ENCODE measurements at places on chromosomes 13 and 19.

DNA sequence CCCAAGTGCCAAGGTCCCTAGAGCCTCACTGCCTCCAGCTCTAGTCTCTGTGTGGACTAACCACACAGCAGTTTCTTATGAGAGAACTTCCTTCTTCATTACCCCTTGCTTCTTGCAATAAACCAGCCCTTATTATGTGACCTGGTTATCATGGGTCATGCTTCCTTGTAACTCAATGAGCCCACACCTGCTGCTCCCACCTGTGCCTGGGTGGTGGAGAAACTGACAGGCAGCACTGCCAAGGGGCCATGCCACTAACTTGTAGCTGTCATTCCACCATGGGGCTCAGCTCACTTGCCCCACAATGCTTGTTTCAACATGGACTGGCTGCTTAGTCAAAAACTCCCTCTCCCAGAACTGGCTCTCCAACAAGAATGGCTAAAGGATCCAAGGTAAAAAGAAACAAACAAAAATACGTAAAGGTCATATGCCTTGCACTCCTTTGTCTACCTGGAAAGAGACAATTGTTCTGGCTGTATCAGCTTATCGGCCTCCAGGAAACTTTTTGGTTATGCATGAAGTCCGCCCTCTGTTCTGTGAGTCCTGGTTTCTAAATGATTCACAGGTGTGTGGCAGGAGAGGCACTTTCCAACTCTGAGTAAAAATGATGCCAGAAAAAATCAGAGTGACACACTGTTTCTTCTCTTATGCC is 446.4 kb downstream of the COG6 start:
- no peak for DNase-seq

DNA sequence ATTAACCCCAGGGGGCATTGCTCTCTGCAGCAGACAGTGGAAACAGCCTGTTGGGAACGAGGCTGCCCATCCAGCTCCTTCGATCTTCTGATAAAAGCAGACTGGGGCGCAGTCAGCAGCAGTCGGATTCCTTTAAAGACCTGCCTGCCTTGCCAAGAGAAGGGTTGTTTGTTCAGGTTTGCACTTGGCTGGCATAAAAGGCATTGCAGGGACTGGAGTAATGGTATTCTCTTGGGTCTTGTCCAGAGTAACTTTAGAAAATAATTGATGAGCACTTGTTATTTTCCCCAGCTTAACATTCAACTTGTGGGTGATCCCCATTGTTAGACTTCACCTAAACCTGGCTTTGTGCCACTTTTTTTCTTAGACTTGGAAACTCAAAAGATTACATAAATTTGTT is 67.3 kb upstream of the SLC10A2 start:
- no peak for DNase-seq

DNA sequence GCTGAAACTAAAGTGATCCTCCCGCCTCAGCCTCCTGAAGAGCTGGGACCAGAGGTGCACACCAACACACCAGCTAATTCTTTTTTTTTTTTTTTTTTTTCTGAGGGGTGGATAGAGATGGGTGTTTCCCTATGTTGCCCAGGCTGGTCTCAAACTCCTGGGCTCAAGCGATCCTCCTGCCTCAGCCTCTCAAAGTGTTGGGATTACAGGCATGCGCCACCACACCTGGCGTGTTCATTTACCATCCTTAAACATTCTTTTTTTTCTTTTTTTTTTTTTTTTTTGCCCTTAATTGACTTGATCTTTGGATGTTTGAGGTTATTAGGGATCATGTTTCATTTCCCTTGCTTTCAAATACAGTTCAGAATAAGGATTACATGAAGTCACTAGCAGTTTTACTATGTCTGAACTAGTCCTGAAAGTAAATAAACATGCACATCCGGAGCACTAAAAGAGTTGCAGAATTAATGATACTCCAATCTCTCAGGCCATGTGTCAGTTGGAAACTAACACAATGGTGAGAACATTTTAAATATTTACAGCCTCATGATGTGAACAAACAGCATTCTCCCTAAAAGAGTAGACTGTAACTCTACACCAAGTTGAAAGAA is 10.2 kb downstream of the UTP14C start:
- no peak for DNase-seq

DNA sequence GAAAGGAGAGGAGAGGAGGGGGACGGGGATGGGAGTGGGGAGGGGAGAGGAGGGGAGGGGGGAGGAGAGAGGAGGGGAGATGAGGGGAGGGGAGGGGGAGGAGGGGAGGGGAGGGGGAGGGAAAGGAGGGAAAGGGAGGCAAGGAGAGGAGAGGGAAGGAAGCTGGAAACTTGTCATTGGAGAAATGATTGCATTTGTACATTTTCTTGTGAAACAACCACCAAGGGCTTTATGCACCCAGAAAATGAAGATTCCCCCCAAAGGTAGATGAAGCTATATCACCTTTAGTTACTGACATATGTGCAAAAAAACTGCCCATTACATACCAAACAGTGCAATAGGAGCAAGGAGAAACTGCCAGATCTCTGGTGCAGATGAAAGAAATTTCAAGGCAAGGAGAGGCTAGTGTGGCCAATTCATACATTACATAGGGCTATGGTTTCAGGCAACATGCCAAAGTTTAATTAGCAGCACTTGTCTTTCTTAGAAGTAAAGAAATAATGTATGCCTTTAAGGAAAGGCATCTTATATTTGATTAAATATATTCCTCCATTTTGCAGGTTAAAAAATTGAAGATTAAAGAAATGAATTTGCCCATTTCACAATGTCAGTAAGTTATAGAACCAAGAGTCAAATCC is 49.5 kb upstream of the STK24 start:
- DNase-seq = no peak

GRCh38 chr19:32824916-32825608 is 44.5 kb downstream of the SLC7A9 start:
- DNase-seq = no peak

DNA sequence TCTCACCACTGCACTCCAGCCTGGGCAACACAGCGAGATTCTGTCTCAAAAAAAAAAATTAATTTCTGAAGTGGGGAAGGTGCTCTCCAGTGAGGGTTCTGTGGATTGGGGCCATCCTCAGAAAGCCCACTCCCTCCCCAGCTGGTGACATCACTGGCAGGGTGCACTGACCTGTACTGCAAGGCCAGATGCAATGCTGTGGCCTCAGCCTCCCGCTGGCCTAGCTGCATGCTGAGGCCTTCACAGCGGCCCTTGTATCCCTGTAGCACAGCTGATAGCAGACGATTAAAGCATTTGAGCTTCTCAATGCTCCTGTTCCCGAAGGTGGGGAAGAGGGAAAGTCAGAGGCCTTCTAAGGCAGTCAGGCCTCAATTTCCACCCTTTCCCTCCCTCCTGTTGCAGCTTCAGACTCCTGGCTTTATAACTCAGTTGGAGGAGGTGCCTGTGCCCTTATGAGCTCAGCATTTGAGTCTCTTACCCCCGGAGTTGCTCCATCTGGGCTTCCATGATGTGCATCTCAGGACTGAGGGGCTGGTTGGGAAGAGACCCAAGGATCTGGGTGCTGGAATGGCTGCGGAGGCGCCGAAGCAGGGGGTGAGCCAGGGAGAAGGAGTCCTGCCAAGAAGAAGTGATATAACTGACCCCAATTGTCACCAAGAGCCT is 5.3 kb downstream of the USHBP1 start:
- DNase-seq = no peak

DNA sequence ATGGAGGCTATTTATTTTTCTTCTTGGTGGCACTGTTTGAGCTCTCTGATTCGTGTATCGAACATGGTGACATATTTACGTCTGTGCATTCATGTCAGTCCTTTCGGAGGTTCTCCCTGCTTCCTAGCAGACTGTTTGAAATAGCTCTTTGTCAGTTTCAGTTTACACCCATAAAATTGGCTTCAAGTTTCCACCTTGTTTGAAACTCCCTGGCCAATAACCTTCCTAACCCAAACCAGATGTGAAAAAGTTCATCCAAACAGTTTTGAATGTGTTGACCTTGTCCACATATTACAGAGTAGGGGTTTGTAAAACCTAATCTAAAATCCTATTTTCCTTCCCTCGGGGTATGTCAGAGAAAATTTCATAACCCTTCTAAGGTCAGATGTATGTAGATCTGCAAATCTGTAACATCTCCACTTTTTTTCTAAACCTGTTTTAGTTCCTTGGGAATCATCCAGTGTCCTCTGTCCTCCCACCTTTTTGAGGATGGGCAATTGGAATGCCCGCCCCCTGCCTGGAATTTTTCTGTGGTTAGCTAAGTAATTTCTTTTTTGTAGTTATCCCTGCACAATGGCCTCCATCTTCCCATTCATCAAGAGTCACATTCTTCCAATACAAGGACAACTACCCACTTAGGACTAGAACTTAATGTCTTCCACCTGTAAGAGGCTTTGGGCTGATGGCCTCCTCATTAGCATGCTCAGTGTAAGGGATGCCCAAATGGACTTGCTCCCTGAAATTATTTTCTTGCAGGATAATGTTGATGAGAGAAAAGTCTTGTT is 499.8 kb downstream of the GPC6 start:
- DNase-seq = no peak

- DNase-seq = no peak
Observed at GRCh38 chr13:30735025-30735871, at the start of gene ALOX5AP. Gene ALOX5AP (plus strand): TSS chr13:30735543. CDS start chr13:30735606, 63 bp downstream.

DNA sequence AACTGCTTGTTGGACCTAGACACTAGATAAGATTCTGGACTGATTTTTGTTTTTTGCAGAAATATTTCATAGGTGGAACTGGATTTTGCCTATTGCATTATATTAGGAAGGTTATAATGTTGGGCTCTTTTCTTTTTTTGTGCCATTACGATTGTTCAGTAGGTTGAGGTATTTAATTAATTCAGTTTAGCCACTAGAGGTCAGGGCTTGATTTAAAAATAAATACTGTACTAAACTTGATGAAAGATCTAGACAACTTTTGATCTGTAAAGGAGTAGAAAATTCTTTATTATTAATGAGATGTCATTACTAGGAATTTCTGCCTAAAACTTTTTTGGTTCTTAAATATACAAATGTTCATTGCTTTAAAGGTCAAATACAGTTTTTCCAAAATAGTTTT is 15.2 kb upstream of the SUPT20H start:
- no peak for DNase-seq

DNA sequence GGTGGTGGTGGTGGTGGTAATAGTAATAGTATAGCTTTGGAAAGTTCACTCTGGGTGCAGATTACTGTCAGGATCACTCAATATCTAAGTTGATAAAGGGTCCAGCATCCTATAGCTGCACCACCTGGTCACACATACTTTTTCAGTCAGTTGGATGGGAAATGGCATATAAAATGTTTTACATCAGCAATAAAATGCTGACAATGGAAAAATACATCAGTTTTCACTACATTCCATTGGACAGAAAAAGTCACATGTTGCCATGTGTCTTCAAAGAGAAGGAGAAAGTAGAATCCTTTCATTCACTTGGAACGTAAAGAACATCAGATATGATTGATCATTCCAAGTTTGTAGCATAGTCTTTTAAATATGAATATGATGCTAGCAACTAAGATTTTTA is 481.4 kb downstream of the SLITRK6 start:
- no peak for DNase-seq

DNA sequence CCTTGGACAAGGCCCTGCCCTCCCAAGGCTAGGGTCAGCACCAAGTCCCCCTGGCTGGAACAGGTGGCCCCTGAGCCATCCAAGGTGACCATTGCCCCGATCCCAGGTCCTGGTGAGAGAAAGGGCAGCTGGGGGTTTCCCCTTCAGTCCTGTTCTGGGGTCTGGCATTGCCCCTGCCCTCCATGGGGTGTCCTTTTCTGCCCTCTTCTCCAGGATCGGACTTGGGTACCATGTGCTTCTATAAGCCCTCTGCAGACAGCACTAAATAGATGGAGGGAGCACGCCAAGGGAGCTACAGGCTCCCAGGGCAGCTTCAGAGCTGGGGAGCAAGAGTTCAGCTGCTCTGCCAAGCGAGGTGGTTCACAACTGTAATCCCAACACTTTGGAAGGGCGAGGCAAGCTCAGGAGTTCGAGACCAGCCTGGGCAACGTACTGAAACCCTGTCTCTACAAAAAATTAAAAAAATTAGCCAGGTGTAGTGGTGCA is 13.5 kb upstream of the KCNN1 start:
- DNase-seq = no peak

- DNase-seq = no peak
Observed at GRCh38 chr13:113195360-113195759, 13.1 kb downstream of the PCID2 start.

DNA sequence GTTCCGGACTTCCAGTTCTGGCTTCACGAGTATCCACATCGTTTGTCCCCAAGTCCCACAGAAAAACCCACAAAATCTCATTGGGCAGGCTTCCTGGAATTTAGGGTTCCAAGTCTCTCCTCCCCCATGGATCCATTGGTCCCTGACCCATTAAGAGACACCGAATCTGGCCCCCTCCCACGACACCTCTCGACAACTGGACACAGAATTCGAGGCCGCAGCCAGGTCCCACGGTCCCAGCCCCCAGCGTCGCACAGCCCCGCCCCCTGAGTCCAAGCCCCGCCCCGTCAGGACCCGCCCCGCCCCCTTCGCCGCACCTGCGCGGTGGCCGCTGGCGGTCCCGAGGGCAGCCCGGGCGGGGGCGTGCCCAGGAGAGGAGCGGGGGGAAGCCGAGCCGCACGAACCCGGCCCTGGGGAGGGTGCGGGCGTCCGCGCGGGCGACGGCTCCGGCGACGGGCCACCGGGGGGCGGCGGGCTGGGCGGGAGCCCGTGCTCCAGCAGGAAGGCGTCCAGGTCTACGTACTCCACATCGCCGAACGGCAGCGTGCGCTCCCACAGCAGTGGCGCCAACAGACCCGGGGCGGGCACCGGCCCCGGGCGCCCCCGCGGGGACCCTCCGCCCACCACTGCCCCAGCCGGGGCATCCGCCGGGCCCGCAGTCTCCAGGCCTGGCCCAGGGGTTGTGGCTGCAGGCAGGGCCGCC is 1.8 kb downstream of the DBP start:
- DNase-seq = peak; percentile 75

GRCh38 chr19:17743874-17744580 is 7.2 kb upstream of the FCHO1 start:
- no peak for DNase-seq

DNA sequence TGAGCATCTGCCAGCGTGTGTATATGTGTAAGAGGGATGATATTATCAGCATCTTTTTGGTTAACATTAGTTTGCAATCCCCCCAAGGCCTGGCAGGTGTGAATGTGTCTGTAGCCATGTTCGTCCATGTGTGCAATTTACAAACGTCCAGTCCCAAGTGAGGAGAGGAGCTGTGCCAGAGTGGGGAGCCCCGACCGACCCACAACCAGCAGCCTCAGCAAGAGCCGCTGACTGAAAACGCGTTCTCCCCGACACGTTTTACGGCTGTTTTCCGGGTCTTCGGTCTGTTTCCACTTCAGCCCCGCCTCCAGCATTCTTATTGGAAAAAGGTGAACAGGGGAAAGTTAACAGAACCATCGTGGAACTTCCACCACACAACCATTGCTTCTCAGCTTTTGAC is 119.1 kb upstream of the SOX1 start:
- no peak for DNase-seq

GRCh38 chr13:109012115-109012514 is 382.7 kb downstream of the MYO16 start:
- DNase-seq = no peak

- peak; percentile 88 for DNase-seq
Observed at GRCh38 chr19:18292810-18293641, 11.6 kb upstream of the JUND start.
